ENCODE measurements at places on chromosomes 11 and 22. TPM values are rescaled to one million over a fixed set of nuclear protein-coding genes. Genes with fewer than 3 reads are reported as not detected.

Gene HIRA
- total RNA-seq: 31.0 TPM

Gene APOA5
- total RNA-seq: not detected

Gene APOA4
- not detected for total RNA-seq

Gene IZUMO1R
- total RNA-seq: not detected

Gene TXN2
- total RNA-seq: 68.3 TPM

Gene C1QTNF4
- total RNA-seq: 35.0 TPM

Gene NXPE2
- total RNA-seq: 1.2 TPM

Gene TBX10
- not detected for total RNA-seq

Gene GRIK4
- 13.8 TPM for total RNA-seq

Gene DEPDC5
- 48.6 TPM for total RNA-seq

Gene OR5AK2
- not detected for total RNA-seq

Gene OR2AG2
- total RNA-seq: 1.2 TPM

Gene FJX1
- total RNA-seq: 12.4 TPM

Gene UPB1
- 1.0 TPM for total RNA-seq

Gene SMDT1
- total RNA-seq: 77.8 TPM

Gene GGT1
- total RNA-seq: 8.2 TPM

Gene LIN7C
- total RNA-seq: 52.9 TPM

Gene MMP12
- not detected for total RNA-seq

Gene C11orf42
- total RNA-seq: not detected

Gene TSPAN32
- not detected for total RNA-seq

Gene SCGB1D2
- total RNA-seq: 2.9 TPM

Gene FREY1
- total RNA-seq: 2.1 TPM

Gene MRPL11
- 16.5 TPM for total RNA-seq

Gene OSBP2
- total RNA-seq: 32.0 TPM

Gene RASGRP2
- 38.8 TPM for total RNA-seq

Gene APOL4
- total RNA-seq: 0.39 TPM

Gene TEX12
- total RNA-seq: not detected
